ENCODE measurements at places on chromosomes 11 and 22. TPM values are rescaled to one million over a fixed set of nuclear protein-coding genes. Genes with fewer than 3 reads are reported as not detected.
A peak's percentile ranks its signal among the peaks of the same experiment; 100 is the strongest.

Gene OR4A16
- not detected for total RNA-seq

Gene FOXRED2
- total RNA-seq, result 20.9 TPM

Gene C11orf87
- 0.16 TPM for total RNA-seq

Gene GVQW3
- 0.36 TPM for total RNA-seq

Gene SUSD2
- total RNA-seq, result 35.4 TPM

- no peak for DNase-seq
Measured at GRCh38 chr11:120473503-120473902, 38.0 kb upstream of the GRIK4 start.

- DNase-seq, result peak; percentile 87
Measured at GRCh38 chr11:66744485-66745355, 15.7 kb upstream of the SPTBN2 start.

GRCh38 chr11:2892215-2892966 lies 6.8 kb upstream of the CDKN1C start:
- no peak for DNase-seq

- peak; percentile 81 for DNase-seq
Measured at GRCh38 chr22:19679522-19680101, 34.7 kb upstream of the SEPTIN5 start.

GRCh38 chr11:26805001-26805400 lies 83.1 kb upstream of the SLC5A12 start:
- DNase-seq, result no peak

DNA sequence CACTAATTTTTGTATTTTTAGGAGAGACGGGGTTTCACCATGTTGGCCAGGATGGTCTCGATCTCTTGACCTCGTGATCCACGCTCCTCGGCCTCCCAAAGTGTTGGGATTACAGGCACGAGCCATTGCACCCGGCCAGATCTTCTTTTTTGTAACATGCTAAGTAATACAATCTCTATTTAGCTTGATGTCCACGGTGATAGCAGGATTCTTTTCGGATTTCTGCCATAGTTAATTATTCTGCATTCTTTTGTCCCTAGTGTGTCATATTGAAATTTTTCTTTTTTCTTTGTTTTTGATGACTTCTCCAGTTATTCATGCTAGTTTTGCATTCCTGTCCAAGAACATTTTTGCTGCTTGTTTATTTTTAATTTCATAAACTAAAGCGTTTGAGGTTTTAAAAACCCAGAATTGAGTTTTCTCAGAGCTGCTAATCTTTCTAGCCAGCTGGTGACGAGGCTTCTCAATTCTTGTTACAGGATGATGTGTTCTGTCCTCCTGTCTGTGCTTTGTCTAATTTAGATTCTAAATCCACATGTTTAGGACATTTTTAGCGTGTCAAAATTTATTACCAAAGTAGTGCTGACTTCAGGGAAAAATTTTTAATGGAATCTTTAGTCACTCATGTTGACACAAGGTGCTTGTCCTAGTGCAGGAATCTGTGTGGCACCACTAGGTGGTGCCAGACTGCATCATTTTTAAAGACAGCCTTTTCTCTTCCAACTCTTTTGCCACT lies 21.8 kb downstream of the NF2 start:
- DNase-seq, result no peak

- DNase-seq, result no peak
Measured at GRCh38 chr11:123509737-123510578, 79.9 kb downstream of the GRAMD1B start.

DNA sequence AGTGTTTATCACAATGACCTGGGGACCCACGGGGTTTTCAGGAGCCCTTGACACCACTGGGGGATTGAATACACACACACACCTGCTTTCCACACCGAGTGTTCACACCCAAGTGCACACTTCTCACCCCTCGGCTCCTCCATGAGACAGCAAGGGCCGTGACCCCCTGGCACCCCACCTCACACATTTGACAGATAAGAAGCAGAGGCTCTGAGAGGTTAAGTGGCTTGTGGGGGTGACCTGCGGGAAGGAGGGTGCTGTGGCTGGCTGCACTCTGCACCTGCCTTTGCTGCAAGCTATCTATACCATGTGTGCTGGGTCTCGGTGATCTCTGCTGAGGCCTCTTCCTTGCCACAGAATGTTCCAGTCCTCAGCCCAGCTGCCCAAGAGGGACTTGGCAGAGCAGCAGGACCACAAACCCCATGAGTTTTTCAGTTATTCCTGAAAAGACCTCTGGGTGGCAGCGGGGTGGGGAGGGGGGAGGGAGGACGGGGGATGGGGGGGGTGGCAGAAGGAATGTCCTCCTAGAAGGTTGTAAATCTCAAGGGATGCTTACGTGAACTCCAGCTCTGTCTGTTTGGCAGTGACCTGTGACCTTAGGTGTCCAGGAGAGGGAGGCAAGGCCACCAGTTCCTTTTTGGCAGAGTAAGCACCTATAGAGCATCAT lies 47.9 kb upstream of the RFPL3 start:
- DNase-seq, result no peak

- DNase-seq, result no peak
Measured at GRCh38 chr11:130514316-130514715, 65.9 kb downstream of the ADAMTS15 start.

GRCh38 chr11:665062-665703 lies 28.1 kb downstream of the DRD4 start:
- DNase-seq, result no peak

DNA sequence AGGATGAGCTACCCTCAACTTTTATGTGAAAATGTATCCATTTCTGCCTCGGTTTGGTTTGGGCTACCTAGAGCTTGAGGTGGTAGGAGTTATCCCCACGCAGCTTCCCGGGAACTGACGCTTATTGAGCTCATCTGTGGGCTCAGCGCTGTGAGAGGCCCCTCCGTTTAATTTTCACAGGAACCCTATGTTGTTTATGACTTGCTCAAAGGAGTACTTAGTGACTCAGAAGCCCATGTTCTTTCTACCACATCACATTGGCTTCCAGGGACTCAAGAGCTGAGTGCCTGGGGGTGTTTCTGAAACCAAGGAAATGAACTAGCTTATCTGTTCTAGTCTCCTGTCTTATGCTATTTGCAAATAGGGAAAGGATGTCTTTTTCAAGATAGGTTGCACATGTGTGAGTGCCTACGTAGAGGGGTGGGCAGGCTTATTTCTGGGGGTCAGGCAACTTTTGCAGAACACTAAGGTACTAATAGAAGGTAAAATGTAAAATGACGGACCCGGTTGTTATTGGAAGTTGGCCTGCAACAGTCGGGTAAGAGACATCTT lies 40.5 kb downstream of the MICAL2 start:
- no peak for DNase-seq

DNA sequence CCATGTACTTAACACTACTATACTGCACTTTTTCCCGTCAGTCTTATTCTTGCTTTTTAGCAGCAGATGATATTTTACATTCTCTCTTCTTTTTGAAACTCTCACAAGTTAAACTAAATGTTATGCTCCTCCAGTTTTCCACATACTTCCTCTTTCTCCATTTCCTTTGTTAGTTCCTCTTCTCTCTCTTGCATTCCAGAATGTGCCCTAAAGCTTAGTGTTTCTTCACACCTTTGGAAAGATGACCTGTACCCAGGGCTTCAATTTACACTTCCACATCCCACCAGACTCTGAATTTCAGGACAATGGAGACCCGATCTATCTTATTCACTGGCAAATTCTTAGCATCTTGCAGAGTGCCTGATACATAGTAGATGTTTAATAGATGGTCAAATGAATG lies 51.8 kb downstream of the APIP start:
- no peak for DNase-seq

DNA sequence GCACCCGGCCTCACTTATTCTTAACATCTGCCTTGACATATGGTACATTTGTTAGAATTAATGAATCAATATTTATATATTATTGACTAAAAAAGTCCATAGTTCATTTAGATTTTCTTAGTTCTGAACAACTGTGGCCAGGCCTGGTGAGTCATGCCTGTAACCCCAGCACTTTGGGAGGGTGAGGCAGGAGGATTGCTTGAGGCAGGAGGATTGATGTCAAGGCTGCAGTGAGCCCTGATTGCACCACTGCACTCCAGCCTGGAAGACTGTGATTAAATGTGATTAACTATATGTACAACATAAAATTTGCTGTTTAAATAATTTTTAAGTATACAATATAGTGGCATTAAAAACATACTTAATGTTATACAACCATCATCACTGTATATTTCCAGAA lies 5.6 kb downstream of the UVRAG start:
- no peak for DNase-seq

GRCh38 chr11:101864098-101864497 lies 50.7 kb upstream of the CEP126 start:
- no peak for DNase-seq
